ENCODE measurements at places on chromosomes 6 and 20.

DNA sequence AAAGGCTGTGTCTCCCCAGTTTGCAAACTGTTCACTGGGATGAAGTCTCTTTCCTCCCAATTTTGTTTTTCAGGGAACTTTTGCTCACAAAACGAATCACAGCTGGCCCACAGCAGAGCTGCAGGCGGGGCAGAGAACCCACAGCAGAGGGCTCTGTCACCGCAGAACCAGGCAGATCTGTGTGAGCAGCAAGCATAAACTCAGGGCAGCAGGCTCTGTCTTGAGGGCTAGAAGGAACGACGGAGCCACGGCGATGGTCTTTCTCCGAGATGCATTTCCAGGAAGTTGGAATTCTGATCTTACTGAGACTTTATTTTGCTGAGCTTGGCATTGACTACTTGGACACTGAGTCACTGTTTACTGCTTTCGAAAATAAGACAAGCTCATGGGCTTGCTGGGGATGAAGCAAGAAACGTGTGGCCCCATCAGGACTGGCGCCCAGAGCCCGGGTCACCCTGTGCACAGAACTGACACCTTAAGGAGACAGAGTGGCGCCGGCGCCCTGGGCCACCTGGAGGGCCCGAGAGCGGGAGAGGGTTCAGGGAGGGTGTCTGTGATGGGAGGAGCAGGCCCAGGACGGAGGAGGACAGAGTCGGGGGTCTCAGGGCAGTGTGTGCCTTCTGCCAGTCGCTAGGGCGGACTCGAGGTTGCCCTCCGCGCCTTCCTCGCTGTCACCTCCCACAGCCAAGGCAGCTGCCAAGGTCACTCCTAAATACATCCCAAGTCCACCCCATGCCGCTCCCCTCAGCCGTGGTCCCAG lies 106.3 kb upstream of the NXT1 start:
- DNase-seq, result no peak

GRCh38 chr6:32491700-32492099 lies 38.4 kb downstream of the HLA-DRB5 start:
- DNase-seq, result no peak

- DNase-seq, result peak; percentile 61
These were observed 27.4 kb downstream of the PMEPA1 start for GRCh38 chr20:57682184-57683101.

DNA sequence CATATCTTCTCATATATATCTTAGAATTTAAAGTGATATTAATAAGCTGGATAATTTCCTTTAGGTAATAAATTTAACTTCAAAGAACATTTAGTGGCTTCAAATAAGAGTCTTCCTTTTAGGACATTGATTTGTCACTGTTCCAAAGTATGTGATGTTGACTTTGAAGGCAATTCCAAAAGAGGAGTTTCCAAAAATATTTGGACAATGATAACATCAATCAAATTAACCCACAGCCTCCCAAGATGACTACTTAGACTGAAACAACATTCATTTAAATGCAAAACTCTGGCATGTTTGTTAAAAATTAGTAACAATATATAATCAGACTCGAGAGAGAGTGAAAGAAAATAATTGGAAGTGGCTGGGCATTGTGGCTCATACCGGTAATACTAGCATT lies 211.1 kb downstream of the OGFRL1 start:
- DNase-seq, result no peak

DNA sequence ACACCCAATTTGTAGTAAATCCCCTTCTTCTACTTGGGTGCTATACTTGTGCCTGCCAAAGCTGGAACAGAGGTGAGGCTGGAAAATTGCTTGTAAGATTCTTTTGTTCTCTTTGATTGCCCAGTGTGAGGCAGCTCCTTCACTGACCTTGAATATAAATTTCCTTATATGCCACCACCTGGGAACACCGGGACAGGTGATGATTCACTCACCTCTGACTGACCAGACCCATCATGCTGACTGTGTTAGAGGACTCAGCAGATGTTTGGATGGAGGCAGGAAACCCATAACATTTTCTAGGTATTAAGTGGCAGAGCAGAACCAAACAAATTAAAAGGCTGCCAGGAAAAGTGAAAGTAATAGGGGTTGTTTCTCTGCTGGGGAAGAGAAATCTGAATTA lies 120.9 kb downstream of the GRM1 start:
- DNase-seq, result no peak

DNA sequence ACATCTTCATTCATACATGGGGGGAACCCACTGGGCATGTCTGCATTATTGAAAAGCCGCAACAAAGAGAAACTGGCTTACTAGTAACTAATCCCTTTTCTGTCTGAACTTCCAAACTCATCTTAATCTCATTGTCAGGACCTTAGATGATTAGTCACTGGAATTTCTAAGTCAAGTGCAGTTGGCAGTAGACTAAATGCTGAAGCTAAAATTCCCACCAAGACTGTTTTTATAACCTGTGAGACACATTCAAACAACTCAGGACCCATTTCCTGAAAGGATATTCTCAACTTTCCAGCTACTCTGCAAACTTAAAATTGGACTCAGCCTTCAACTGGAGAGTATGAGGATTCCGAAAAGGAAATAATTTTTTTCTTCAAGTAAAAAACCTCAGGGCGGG lies 94.8 kb upstream of the SCAF8 start:
- DNase-seq, result no peak

DNA sequence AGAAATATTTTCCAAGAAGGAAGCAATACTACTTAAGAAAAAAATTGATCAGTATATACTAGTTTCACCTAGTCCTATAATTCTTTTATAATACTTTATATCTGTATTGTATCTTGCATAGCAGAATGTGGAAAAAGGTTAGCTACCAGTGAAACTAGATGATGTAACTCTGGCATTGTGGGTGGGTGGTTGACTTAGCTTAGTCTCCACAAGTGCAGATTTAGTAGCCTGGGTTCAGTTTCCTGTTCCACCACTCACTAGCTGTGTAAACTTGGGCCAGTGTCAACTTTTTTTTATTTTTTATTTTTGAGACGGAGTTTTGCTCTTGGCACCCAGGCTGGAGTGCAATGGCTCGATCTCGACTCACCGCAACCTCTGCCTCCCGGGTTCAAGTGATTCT lies 2.0 kb downstream of the MUC21 start:
- no peak for DNase-seq

DNA sequence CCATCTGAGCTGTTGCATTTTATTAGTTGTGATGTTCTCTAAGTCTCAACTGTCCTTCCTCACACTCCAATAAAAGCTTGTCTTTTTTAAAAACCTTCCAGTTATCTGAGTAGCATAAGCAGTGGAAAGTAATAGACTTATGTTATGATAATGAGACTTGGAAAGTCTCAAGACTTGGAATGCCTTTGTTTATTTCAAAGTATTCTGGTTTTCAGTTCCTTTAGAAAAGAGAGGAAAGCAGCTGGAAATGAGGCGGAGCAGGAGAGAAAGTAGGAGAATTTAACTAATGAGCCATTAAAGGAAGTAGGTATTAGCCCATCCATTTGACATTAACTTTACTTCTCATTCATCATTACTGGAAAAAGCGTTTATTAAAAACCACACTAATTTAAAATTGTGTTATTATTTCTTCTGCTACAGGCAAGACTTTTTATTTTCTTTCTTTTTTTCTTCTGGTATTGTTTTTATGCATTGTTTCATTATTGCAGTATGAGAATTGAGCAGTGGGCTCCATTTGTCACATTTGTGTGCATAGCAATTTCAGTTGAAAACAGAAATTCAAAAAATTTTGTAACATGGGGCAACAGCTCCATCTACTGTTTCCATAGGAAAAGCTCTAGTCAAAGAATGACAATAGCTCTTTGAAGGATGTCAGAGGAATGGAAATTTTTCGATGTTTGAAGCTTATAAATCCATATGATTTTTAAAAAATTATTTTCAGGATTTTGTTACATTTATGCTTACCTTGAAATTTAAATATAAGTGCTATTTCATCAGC lies 194.8 kb downstream of the COL9A1 start:
- DNase-seq, result peak; percentile 90

- no peak for DNase-seq
These were observed 69.5 kb downstream of the FAM217A start for GRCh38 chr6:4009486-4009885.

GRCh38 chr20:23127506-23128279 lies 41.6 kb upstream of the CD93 start:
- no peak for DNase-seq
